ENCODE measurements at places on chromosomes 6 and 20. TPM values are rescaled to one million over a fixed set of nuclear protein-coding genes. Genes with fewer than 3 reads are reported as not detected.

GRCh38 chr20:33859751-33860150 is 48.6 kb downstream of the CHMP4B start:
- DNase-seq, result no peak

DNA sequence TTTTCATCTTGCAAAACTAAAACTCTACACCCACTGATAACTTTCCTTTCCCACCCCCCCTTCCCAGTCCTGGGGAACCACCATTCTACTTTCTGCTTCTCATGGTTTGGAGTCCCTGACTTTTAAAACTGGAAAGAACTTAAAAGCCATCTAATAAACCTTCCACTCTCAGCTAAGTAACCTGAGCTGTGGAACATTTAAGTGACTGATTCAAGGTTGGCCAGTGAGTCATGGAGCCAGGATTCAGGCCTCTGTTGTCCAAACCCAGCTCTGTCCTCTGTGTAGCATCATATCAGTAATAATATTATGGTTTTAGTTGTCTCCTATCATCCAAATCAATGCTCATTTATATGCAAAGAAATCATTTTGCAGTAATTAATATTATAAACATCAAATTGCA is 176.0 kb upstream of the NT5E start:
- DNase-seq, result no peak

The MAVS gene
- total RNA-seq, result 111 TPM

DNA sequence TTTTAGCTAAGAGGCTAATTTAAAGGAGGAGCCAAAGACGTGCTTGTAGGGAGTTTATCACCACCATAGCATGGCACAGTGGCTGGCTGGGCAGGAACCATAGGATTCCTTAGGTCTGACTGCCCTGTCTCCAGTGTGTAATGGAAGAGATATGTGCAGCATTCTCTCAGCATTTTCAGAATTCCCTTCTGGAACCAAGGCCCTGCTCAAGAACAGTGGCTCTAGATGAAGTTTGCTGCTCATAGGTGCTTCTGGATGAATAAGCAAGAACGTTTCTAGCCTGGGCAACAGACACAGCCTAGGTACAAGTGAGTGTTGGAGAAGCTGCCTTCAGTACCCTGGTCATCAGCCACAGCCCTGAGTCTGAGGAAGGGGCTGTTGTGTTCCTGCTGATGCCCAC is 69.1 kb downstream of the LCA5 start:
- DNase-seq, result no peak

GRCh38 chr6:45946352-45946751 is 69.3 kb downstream of the CLIC5 start:
- peak; percentile 10 for DNase-seq

DNA sequence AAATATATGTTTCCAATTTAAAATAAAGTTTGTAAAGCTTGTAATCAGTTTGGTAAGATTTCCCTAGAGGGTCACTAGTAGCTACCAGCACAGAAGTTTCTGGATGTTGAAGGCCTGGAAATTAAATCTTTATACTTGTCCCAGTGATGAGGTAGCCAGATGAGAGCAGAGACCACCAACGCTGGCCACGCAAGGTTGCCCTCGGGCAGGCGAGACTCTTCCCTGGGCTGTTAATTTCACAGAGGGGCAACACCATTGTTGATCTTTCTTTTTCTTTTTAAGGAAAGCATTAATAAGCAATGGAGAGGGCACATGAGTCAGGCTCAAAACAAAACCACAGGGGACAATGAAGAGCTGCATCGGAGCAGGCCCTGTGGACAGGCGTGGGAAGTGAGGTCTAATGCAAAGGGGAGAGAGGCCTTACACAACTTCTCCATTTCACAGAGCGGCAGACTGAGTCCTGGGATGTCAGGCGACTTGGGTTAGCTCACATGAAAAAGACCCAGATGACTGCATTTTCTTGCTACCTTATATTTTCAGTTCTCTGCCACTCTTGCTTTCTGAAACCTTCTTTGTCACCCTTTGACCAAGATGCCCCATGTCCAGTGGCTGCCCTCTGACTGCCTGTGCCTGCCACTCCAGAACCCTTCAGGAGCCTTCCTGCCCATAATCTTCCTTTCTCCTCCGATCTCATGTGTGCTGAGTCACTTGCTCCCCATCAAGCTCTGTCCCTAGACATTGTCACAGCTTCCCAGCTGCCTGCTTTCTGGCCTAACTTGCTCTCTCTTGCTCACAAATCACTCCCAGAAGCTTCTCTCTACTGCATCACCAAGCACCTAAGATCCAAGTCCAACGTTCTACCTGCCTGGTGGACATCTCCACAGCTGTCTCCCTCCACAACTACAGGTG is 107.7 kb upstream of the CDYL start:
- no peak for DNase-seq

The SIGLEC1 gene
- total RNA-seq, result not detected

DNA sequence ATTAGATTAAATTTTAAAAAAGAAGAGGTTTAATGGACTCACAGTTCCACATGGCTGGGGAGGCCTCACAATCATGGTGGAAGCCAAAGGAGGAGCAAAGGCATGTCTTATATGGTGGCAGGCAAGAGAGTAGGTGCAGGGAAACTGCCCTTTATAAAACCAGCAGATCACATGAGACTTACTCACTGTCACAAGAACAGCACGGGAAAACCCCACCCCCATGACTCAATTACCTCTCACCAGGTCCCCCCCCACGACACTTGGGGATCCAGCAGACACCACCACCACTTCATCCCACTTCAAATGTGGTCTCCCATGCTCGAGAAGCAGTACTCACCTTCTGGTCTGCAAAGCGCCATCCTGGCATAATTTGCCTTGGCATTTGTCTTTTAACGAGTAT is 24.6 kb downstream of the MTFR2 start:
- DNase-seq, result no peak

The PPP1R3G gene
- 0.05 TPM for total RNA-seq

The SNX9 gene
- 68.6 TPM for total RNA-seq

- peak; percentile 68 for DNase-seq
Observed at GRCh38 chr20:47220161-47220582, 136.3 kb downstream of the ZMYND8 start.

DNA sequence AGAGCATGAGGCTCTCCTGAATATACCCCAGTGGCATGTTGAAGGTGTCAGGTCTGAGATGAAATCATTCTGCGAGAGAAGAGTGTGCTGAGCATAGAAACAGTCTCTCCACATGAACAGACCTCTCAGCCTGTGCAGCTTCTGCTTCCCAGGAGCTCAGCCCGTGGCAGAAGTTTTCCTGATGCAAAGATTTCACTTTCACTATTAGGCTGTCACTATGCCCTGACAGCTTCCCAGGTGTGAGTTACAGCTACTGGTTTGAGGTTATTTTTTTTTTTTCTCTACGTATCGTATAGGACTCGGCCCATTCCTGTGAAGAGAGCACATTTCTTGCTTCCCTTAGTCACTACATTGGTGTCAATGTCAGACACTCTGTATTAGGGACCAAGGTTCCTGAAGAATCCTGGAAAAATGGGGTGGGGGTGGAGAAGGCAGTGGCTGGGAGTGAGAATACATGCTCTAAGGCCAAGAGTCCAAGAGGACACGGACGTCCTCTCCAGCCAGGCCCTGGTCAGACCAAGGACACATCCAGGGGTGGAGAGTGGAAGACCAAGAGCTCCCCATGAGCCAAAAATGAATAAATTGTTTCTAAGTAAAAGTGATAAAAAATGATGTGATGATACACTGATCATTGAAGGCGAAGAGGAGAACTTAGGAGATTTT is 121.2 kb upstream of the AKAP12 start:
- DNase-seq, result no peak

- DNase-seq, result no peak
Observed at GRCh38 chr6:145532361-145532760, 203.0 kb downstream of the EPM2A start.

The LPIN3 gene
- total RNA-seq, result 20.1 TPM

DNA sequence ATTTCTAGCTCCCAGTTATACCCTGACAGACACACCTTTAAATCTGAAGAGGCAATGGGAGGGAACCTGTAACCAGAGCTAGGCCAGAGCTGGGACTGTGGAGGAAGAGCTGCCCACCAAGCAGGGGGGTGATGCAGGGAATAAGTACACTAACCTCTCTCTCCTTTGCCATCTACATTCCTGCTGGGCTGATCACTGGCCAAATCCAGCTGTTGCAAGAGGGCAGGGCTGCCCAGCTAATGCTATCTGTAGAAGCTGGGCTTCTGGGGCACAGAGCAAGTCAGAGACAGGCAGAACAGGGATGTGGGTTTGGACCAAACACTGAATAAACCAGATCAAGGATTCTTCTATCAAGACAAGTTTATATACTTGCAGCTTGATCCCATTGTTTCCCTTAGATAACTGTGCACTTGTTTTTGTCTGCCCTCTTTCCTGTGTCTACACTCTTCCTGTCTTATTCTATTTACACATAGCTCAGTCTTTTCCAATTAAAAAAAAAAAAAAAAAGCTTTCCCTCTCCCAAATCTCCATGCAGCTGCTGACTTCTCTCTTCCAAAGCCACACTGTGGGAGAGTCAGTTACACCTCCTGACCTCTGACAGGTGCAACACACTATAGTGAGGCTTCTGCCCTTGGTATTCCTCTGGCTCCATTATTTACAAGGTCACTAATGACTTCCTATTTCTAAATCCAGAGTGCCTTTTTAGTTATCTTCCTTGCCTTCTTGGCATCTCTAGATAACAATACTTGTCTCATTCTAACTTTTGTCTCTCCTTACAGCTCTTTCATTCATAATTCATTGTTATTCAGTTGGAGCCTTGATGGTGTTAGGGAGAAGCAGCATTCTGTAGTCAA is 43.7 kb downstream of the TRIM38 start:
- DNase-seq, result no peak

The B3GALT4 gene
- total RNA-seq, result 3.8 TPM

DNA sequence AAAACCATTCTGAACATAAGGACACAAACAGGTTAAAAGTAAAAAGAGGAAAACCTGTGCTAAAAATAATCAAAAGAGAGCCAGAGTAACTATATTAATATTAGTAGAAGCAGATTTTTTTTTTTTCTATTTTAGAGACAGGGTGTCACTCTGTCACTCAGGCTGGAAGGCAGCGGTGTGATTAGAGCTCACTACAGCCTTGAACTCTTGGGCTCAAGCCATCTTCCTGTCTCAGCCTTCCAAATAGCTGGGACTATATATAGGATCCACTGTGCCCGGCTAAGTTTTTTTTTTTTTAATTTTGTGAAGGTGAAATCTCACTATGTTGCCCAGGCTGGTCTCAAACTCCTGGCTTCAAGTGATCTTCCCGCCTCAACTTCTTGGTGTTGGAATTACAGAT is 33.4 kb upstream of the PLN start:
- no peak for DNase-seq

DNA sequence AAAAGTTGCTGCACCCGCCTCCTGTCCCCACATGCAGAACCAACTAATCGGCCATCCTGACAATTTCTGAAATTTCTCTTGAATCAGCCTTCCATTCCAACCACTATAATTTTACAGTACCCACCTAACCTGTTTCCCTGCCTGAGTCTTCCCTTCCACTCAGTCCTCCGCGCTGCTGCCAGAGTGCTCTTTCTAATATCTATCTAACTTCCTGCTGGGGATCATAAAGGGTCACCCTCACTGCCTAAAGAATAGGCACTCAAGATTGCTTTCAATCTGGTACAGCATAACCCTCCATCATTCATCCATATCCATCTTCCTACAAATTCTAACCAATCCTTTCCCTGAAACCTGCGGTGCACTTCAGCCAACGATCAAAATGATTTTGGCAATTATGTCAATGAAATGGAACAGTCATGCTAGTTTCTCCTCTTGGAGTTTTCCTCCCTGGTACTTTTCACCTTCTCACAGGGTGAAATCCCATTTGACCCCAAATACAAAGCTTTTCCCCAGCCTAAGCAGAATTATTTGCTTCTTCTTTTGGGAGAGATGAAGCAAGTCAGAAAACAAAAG is 117.5 kb upstream of the BEND6 start:
- DNase-seq, result no peak

The DCDC2 gene
- total RNA-seq, result 0.13 TPM

The EDN3 gene
- total RNA-seq, result not detected

DNA sequence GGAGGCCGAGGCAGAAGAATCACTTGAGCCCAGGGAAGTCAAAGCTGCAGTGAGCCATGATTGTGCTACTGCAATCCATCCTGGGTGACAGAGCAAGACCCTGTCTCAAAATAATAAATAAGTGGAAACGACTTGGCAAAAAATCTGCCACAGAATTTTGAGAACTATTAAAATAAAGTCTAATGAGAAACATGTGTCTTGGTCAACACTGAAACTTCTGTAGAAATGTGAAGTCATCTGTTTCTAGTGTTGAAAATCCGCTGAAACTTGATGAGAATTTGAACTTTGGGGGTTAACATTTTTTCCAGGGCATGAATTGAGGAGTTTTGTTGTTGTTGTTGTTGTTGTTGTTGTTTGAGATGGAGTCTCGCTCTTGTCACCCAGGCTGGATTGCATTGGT is 29.0 kb upstream of the BCLAF1 start:
- no peak for DNase-seq

GRCh38 chr6:127582777-127583462 is 5.9 kb downstream of the C6orf58 start:
- no peak for DNase-seq

DNA sequence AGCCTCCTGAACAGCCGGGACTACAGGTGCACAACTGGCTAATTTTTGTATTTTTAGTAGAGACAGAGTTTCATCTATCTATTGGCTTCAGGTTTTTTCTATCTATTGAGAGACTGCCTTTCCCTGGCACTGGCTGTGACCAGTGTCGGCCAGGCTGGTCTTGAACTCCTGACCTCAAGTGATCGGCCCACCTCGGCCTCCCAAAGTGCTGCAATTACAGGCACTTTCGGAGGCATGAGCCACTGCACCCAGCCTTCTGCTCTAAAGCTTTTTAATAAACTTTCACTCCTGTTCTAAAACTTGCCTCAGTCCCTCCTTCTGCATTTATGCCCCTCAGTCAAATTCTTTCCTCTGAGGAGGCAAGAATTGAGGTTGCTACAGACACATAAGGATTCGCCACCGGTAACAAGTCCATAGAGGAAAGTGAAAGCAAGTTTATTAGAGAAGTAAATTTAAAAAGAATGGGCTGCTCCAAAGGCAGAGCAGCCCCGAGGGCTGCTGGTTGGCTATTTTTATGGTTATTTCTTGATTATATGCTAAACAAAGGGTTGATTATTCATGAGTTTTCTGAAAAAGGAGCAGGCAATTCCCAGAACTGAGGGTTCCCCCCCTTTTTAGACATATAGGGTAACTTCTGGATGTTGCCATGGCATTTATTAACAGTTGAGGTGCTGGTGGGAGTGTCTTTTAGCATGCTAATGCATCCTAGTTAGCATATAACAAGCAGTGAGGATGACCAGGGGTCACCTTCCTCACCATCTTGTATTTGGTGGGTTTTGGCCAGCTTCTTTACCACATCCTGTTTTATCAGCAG is 44.8 kb upstream of the RNGTT start:
- no peak for DNase-seq

DNA sequence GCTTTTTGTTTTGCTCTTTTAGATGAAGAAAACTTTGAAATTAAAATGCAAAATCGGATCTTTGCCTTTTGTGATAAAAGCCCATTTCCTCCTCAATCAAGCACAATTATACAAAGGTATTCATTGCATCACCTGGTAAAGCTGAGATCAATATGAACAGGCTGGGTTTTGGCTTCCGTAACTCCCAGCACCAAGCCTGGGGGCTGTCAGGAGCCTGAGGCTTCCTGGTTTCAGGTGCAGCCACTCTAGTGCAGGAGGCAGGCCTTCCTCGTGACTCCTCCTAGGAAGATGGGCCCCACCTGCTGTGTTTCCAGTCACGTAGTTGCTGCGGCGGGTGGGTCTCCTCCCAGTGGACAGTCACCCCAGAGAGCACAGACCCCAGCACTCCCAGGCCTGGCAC is 54.0 kb downstream of the EDN3 start:
- no peak for DNase-seq
